Activated T-helper 1 cell treated with anti-CD3 and anti-CD28 coated beads, Interleukin-12 subunit alpha, Interleukin-12 subunit beta, Interleukin-2, Interleukin-4 antibody, amounts not matched to agents 30 ng/mL and 10 ng/mL and 1 ng/mL, durations not matched to agents 14 hours and 24 hours and 36 hours (primary cell): ENCODE measurements at places on chromosomes 12 and 14.

- no peak for DNase-seq
Observed at GRCh38 chr12:111438481-111438880, 32.8 kb downstream of the SH2B3 start.

DNA sequence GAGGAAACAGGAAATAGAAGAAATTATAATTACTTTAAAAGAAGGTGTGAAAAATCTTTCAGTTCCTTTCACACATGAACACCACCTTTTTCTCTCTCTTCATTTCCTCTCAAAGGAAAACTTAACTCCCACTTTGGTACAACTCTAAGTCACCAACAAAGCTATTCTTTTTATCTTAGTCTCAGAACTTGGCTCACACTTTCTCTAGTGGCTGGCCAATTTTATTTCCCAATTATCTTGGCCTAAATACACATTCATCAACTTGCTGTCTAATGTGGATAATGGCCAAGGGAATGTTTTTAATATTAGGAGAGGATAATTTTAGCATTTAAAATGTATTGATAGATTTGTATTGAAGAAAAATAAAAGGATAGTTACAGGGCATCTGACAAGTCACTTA is 64.5 kb upstream of the NAV3 start:
- DNase-seq = no peak

DNA sequence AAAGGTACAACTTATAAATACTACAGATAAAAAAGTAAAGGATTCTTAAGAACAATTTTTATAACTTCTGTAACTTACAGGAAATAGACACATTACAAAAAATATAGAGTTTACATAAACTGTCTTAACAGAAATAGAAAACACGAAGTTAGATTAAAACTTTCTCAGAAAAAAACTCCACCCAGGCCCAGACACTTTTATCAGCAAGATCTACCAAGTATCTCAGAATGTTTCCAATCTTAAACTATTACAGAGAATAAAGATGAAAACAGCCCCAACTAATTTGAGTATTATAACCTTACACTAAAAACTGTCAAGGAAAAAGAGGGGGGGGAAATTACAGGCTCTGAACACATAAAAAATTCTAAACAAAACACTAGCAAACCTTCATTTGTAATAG is 8.2 kb downstream of the ZFC3H1 start:
- DNase-seq = no peak

- DNase-seq = no peak
Observed at GRCh38 chr12:25584596-25584995, 31.5 kb upstream of the LMNTD1 start.

- DNase-seq = no peak
Observed at GRCh38 chr12:84954415-84954814, 41.8 kb upstream of the SLC6A15 start.

DNA sequence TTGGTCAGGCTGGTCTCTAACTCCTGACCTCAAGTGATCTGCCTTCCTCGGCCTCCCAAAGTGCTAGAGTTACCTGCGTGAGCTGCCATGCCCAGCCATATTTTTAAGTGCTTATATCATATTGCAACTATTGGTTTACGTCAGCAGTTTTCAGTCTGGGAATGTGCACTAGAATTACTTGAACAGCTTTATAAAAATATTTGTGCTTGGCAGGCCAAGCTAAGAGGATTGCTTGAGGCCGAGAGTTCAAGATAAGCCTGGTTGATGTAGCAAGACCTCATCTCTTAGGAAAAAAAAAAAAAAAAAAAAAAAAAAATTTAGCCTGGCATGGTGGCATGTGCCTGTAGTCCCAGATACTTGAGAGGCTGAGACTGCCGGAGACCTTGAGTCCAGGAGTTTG is 17.1 kb downstream of the KIAA0586 start:
- DNase-seq = no peak

- DNase-seq = no peak
Observed at GRCh38 chr12:124720681-124721500, 142.8 kb downstream of the SCARB1 start.

GRCh38 chr12:60059180-60059579 is 463.4 kb downstream of the SLC16A7 start:
- no peak for DNase-seq

GRCh38 chr14:58722441-58722840 is 84.7 kb downstream of the DACT1 start:
- no peak for DNase-seq

DNA sequence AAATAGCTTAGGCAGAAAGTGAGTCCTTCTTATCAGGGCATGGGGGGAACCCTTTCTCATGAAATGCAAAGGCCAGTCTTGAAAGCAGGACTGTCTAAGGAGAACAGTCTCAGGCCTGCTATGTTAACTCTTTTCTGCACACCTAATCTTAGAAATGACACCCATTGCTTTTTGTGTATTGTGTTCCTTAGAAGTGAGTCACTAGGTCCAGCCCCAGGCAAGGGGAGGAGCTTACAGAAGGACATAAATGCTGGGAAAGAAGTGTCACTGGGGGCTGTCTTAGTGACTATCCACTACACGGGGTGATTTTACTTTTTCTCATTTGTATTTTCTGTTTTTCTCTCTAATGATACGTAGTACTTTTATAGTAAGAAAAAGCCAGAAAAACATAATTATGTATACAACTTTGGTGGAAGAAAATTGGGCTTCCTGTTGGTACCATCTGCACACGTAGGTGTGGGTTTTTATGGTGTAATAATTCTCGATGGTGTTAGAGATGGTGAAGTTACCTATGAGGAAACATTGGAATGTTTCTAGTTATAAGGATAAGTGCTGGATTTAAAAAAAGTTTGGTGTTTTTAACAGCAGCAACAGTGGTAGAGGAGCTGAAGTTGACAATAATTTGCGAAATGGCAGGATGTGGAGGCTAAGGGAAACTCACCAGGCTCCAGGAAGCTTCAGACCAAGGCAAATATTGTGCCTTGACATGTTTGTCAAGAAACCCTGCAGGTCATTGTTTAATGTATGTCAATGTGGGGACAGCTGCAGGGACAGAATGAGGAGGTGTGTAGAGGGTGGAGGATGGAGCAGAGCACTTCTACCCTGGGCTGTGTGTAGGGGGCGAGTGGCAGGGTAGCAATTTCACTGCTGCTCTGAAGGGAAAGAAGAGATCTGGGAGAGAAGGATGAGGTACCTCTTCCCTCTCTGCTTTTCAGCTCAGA is 214.9 kb downstream of the KTN1 start:
- no peak for DNase-seq

GRCh38 chr14:100780246-100780645 is 45.7 kb upstream of the MEG3 start:
- DNase-seq = no peak

DNA sequence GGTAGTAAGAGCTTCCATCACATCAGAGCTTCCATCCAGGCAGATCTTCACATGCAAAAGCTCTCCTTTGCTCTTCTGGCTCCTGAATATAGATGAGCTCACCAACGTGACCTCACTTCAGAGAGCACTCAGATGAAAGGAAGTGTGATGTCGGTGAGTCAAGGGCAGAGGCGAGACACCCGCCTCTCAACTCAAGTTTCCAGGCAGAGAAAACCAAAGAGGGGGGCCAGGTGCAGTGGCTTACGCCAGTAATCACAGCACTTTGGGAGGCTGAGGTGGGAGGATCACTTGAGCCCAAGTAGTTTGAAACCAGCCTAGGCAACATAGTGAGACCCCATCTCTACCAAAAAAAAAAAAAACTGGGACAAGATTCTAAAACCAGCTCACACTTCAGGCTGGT is 126.9 kb downstream of the DUSP6 start:
- DNase-seq = peak; percentile 76

DNA sequence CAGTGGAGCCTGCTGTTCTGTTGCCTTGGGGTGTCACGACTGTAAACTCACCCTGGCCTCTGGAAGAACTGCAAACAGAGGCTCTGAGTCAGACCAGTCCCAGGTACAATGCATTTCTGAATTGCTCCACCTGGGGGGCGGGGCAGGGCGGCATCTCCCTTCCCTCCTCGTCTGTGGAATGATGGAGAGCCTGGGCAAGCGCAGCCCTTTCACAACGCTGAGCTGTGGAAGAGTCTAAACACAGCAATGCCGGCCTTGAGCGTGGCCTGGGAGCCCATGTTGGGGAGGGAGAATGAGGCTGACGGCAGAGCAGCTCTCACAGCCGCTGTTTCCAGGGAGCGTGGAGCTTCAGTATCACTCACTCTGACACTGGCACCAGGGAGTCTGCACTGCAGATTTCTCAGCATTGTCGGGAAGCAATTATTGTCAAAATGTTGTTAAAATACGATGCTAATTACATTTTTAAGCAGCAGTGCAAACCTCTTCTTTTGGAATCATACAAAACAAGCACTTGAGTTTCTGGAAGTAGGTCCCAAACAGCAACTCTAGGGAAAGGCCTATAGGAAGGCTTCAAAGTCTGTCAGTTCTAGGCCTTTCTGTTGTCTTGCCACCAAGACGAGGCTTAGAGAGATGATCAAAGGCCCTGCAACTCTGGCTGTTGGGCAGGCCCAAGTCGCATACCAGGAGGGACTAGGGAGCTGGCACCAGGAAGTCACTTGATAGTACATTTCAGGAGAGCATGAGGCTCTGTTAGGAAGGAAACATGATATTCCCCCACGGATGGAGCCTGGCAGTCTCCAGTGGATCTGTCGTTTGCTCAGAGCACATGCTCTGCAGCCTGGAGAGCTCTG is 244.0 kb upstream of the FKBP4 start:
- no peak for DNase-seq

DNA sequence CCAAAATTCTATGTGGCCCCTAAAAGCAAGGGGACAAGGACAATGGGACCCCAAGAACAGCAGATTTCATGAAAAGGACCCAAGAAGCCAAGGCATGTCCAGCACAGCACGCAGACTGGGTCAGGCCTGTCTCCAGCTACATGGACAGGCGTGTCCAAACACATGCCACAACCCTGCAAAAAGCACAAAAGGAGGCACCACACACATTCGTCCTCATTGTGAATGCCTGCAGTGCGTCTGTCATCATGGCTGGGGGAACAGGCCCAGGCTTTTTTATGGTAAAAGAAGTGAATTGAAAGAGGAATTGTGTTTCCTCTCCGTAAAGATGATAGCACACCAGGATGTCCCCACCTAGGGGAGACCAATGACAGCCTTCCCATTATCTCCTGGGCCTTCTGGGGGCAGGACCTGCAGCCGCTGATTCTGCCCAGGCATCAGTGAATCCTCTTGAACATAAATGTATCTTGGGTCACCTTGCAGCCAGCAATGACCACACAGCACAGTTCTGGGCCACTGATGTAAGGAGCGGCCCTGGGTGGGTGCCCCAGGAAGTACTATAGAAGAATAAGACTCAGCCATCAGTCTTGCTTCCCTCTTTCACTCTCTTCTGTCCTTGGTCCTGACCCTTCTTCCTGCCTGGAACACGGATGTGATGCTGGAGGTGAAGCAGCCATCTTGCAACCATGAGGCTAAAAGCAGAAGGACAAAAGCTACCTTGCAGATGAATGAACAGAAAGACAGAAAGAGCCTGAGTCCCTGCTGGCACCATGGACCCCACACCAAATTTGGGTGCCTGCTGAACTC is 29.8 kb upstream of the C14orf180 start:
- DNase-seq = no peak

DNA sequence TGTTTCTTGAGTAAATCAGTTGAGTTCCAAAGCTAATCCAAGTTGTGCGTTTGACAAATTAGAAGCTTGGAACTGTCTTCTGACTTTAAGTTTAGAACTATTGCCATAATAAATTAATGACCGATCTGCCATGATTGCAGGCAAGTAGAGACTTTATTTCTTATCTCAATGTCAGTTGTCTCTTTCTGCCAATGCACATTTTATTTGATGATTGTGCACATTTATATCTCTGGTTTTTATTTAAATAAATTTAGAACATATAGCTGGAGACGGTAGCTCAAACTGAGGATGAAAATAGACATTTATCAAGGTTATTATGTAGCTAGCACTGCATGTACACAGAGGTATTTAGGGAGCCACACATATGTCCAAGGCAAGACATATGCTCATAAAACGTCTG is 34.1 kb downstream of the SLCO1B1 start:
- DNase-seq = no peak

DNA sequence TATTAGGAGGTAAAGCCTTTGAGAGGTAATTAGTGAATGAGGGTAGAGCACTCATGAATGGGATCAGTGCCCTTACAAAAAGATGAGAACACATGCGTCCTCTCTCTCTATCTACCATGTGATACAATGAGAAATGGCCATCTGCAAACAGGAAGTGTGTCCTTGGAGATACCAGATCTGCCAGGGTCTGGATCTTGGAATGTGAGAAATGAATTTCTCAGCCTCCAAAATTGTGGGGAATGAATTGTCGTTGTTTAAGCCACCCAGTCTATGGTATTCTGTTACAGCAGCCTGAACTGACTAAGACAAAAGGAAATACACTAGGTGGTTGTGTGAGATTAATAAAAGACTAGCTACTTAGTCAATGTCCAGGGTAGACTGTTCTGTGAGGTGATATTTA is 366.6 kb downstream of the NELL2 start:
- DNase-seq = no peak

GRCh38 chr12:24155042-24155441 is 205.6 kb upstream of the SOX5 start:
- DNase-seq = no peak

DNA sequence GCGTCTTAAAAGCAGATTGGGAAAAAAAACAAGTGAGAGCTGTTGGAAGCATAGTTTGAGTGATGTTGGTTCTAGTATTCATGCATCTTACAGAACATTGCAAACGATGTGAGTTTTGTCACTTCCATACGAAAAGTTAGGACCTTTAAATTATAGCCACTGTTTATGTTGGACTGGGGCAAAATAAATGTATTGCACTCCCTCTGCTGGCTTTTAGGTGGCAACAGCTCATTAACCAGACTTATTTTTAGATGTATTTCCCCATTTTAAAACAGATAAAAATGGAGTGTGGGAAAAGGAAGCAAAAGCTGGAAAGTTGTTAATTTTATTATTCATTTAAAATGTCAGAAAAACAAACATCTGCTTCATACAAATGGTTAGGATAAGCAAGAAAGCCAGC is 111.9 kb downstream of the LGR5 start:
- DNase-seq = no peak

- no peak for DNase-seq
Observed at GRCh38 chr12:76446090-76446489, 97.9 kb upstream of the BBS10 start.

- DNase-seq = no peak
Observed at GRCh38 chr14:55448141-55448614, 7.8 kb upstream of the TBPL2 start.

- no peak for DNase-seq
Observed at GRCh38 chr12:30108666-30109065, 324.9 kb upstream of the TMTC1 start.

GRCh38 chr14:70061108-70061507 is 127.6 kb downstream of the SLC8A3 start:
- DNase-seq = no peak
